ENCODE measurements at places on chromosomes 7 and 10.

DNA sequence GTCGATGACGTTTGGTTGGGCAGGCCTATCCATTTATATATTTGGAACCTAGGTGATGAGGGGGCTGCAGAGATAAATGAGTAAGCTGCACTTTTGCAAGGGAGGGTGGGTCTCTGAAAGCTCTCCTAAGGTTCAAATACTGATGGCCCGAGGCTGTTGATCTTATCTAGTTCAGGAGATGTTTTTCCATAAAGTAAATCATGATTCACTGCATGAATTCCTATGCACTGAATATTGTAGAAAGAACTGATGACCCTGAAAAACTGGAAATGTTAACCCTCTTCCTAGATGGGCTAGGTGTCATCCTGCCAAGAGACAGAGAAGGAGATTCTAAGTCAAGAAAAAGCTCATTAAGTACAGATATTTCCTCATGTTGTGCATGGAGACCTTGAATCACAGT, 459.9 kb downstream of the PLXNA4 start:
- DNase-seq = no peak

GRCh38 chr10:49050906-49051305, 64.4 kb downstream of the VSTM4 start:
- no peak for DNase-seq

DNA sequence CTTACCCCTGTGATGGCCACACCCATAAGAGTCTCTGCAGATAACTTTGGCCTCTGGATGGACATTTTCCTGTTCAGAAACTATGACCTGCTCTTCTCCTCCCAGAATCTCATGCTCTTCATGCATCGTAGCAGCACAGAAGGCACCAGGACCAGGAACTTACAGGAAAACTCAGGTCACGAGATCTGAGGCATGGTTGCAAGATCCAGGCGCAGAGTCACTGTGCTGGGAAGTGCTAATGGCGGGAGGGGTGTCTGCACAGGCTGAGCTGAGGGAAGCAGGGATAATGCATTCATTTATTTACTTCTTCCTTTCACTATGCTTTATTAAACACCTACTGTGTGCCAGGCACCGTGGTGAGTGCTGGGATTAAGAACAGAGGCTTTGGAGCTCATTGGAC, 48.2 kb upstream of the LOXL4 start:
- no peak for DNase-seq

DNA sequence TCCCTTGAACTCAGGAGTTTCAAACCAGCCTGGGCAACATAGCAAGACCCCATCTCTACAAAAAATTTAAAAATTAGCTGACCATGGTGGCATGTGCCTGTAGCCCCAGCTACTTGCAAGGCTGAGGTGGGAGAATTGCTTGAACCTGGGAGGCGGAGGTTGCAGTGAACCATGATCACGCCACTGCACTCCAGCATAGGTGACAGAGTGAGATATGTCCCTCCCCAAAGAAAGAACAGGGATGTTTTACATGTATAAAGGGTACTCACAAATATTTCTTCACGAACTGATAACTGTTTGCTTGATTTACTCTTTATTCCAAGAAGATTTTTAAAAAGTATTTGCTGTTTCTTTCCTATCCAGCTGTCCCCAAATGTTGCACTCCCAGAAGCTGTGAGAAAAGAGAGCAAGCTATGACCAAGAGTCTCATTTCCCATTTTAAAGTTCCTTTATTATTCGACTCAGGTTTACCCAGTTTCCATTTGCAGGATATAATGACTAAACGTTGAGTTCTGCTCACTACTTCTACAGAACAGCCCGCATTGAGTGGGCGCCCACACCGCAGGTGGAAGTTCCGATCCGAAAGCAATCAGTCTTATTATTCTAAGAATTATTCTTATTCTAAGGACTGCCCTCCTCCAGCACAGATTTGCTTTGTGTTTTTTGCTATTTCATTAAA, 90.7 kb downstream of the APBB1IP start:
- DNase-seq = no peak

- no peak for DNase-seq
These were observed 334.6 kb downstream of the PTEN start for GRCh38 chr10:88198023-88198422.

- DNase-seq = no peak
These were observed 1.3 kb upstream of the C10orf67 start for GRCh38 chr10:23345861-23346260.

GRCh38 chr10:3805791-3806461, 20.9 kb upstream of the KLF6 start:
- peak; percentile 76 for DNase-seq

DNA sequence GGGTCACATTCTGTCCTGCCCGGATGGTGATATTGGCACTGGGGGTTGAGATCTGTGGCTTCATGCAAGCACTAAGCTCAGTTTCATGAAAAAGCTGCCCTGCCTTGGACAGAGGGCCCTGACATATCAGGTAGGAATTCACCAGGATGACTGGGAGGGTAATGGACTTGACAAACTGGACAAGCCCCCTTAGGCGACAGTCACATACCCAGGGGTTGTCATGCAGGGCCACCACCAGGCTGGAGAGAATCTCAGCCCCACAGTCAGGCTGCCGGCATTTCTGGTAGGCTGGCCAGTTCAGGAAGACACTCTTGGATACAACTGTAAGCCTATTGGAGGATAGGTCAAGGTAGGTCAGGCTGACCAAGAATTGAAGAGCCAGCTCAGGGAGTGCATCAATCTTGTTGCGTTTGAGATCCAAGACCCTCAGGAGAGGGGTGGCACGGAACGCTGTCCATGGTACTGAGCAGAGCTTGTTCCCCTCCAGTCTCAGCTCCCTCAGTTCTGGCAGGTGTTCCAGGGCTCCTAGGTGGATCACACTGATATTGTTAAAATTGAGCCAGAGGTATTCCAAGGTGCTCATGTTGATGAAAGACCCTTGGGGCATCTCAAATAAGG, 824 bp downstream of the LRIT2 start:
- DNase-seq = no peak

- DNase-seq = no peak
These were observed 180.5 kb downstream of the PFKFB3 start for GRCh38 chr10:6383096-6383812.

- no peak for DNase-seq
These were observed 23.4 kb upstream of the ABCB4 start for GRCh38 chr7:87498893-87499292.

DNA sequence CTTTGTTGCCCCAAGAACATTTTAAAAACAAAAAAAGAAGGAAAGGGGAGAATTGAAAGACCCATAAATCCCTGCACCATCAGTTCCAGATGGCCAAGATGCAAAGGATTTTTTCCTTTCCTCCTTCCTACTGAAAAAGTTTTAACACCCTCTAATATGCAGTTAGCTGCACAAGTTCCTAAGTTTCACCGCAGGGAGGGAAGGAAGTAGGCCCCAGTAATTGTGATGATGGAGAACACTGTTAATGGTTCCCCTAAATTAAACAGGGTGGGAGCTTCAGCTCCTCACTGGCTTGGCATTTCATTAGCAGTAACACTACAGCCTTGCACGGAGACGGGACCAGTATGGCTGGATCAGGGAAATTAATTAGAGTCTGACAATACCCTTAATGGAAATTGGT, 63.7 kb upstream of the PPIF start:
- no peak for DNase-seq

- DNase-seq = no peak
These were observed 3.5 kb upstream of the CALML5 start for GRCh38 chr10:5502571-5503476.

- DNase-seq = no peak
These were observed 57.6 kb upstream of the HBP1 start for GRCh38 chr7:107111196-107111595.

GRCh38 chr10:91422915-91423314, 12.8 kb downstream of the HECTD2 start:
- DNase-seq = no peak

DNA sequence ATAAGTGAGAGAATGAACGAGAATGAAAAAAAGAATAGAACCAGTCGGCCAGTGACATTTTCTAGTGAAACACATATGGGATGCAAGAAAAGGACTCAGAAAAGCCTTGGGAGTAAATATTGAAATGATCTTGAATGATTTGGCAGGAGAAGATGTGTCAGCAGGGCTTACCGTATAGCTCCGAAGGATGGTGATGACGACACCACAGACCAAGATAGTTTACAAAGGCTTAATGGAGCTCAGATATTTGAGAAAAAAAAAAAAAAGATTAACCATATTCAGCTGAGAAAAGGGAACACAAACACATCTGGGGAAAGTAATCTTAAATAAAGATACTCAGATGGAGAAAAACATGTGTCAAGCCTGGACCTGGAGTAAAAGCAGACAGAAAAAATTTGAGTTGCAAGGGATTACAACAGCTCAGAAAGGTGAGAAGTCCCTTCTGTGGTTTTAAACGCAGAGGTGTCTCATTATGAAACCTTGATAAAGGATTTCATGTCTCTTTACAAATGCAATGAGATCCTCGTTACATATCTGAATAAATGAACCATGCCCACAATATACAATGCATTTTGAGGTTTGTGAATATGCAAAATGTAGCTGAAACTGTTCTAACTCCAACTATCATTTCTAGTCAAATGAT, 36.0 kb downstream of the DNAJB9 start:
- DNase-seq = no peak

DNA sequence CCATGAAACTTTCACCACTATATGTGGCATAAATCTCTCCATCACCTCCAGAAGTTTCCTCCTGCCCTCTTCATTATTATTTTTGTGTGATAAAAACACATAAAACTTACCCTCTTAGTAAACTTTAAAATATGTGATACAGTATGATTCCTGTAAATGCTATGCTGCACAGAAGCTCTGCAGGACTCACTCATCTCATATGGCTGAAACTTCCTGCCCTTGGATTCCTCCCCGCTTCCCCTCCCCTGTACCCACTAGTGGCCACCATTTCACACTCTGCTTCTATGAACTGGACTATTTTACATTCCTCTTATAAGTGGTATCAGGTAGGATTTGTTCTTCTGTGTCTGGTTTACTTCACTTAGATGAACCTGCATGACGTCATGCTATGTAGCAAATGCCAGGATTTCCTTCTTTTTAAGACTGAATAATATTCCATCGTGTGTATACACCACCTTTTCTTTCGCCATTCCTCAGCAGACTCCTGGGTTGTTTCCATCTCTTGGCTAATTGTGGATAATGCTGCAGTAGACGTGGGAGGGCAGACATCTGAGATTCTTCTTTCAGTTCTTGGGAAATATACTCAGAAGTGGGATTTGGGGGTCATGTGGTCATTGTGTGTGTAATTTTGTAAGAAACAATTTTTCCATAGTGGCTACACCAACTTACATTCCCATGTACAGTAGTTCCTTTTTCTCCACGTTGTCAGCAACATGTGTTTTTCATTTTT, 335.2 kb downstream of the SDK1 start:
- no peak for DNase-seq

GRCh38 chr7:122298618-122299017, 5.9 kb downstream of the FEZF1 start:
- DNase-seq = no peak

- peak; percentile 18 for DNase-seq
These were observed 43.5 kb downstream of the NHLRC2 start for GRCh38 chr10:113897693-113898618.

DNA sequence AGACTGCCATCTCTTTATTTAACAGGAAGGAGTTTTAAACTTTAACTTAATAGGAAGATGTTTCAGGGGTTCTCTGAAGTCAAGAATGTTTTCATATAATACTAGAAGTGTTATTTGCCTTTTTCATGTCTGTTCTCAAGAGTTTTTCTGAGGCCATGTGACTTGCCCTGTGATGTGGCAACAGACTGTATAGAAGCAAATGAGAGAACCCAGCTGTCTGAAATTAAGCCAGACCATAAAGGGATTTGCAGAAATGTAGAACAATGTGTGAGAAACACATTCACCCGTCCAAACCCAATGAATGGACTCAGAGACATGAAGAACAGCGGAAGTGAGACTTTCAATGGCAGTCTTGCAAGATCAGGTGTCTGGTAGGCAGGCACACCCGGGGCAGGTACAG, 23.8 kb downstream of the MAPK8 start:
- DNase-seq = no peak

DNA sequence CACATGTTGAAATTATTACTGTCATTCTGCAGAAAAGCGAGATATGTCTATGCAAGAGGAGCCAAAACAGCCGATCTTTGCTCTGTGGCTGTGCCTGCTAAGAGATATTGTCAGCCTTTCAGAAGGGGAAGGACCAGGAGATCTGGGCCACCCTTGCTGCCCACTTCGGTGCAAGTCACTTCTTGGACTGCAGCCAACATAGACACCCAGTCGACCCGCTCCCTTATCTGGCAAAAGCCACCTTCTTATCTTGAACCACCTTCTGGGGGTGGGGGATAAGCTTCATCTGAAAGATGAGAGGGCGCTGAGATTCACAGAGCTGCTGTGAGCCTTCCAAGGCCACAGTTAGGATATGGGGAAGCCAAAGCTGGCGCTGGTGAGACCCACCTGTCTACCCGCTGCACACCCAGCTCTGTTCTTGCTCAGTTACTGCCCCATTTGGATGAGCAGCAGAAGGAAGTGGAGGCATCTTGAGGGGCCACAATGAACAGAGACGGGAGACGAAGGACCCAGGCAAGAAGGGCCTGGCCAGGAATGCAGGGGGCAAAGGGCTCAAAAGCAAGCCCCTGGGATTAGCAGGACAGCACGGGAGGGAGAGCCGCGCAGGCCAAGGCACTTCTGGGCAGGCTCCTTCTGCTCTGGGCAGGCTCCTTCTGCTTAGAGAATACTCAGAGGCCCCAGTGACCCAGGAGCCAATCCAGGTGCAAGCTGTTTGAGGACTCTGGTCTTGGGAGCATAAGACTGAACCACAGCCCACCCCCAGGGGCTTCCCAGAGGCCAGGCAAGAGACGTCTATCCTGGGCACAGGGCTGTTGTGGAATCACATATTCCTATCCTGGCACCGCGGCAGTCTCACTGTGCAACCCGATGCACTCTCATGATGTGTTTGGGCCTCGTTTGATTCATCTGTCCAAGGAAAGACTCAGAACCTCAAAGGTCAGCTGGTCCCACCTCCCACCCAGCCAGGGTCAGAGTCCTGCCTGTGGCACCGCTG, 38.4 kb upstream of the NPFFR1 start:
- no peak for DNase-seq

DNA sequence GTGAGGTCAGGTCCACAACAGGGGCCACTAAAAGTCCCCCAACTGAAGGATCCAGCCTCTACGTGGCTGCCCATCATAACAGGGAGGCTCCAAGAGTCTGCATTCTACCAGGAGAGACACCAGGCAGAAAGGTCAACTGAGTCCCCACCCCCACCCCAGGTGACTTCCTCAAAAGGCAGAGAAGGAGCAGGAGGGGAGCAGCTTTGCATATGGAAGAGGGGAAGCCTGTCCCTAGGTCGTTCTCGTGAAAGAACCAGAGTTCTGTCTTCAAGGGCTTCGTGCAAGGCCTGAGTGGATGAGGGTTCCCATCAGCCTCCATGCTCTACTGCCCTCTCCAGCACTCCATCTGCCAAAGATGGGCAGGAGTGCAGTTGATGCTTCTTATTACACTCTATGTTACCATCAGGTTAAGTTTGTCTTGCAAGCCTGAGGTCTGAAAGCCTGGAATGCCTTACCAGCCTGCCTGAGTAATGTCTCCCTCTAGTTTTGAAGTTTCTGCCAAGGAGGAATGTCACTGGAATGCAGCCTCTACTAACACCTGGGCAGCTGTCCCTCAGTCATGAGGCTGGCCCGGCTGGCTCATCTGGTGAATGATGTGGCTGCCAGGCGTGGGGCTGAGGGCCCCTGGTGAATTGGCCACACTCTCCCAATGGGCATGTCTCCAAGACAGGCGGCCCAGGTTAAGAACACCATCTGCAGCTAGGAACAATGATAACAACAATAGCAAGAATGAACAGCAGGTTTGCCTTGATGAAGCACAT, 54.3 kb upstream of the SMNDC1 start:
- no peak for DNase-seq

- no peak for DNase-seq
These were observed 277.6 kb downstream of the KCND2 start for GRCh38 chr7:120550494-120551048.

- no peak for DNase-seq
These were observed 292.9 kb upstream of the ZMIZ1 start for GRCh38 chr10:78775891-78776290.

Measured in heart left ventricle (tissue), 16 donors.